ENCODE measurements at places on chromosomes 5 and 9. TPM values are rescaled to one million over a fixed set of nuclear protein-coding genes. Genes with fewer than 3 reads are reported as not detected.

The ZCCHC10 gene
- 7.8 TPM for total RNA-seq

The CAPSL gene
- total RNA-seq, result not detected

The DRD1 gene
- 0.18 TPM for total RNA-seq

The NEUROG1 gene
- not detected for total RNA-seq

The FAM78A gene
- total RNA-seq, result 0.25 TPM

The BARX1 gene
- 0.09 TPM for total RNA-seq

The IL17B gene
- total RNA-seq, result not detected

The ADCY2 gene
- under 0.01 TPM for total RNA-seq

The RAB3C gene
- not detected for total RNA-seq

The PCDHA4 gene
- total RNA-seq, result 1.1 TPM

The HRCT1 gene
- total RNA-seq, result 0.81 TPM

The ATP10B gene
- total RNA-seq, result not detected

The PCDHGA11 gene
- total RNA-seq, result 17.8 TPM

The C5orf15 gene
- 31.1 TPM for total RNA-seq

- DNase-seq, result no peak
Measured at GRCh38 chr5:84059672-84060071, 325.0 kb downstream of the EDIL3 start.

- DNase-seq, result no peak
Measured at GRCh38 chr9:106657926-106658325, 205.0 kb upstream of the ZNF462 start.

GRCh38 chr9:36448017-36448416, 47.9 kb upstream of the RNF38 start:
- no peak for DNase-seq

GRCh38 chr9:124743686-124744348, 27.3 kb downstream of the NR6A1 start:
- no peak for DNase-seq

DNA sequence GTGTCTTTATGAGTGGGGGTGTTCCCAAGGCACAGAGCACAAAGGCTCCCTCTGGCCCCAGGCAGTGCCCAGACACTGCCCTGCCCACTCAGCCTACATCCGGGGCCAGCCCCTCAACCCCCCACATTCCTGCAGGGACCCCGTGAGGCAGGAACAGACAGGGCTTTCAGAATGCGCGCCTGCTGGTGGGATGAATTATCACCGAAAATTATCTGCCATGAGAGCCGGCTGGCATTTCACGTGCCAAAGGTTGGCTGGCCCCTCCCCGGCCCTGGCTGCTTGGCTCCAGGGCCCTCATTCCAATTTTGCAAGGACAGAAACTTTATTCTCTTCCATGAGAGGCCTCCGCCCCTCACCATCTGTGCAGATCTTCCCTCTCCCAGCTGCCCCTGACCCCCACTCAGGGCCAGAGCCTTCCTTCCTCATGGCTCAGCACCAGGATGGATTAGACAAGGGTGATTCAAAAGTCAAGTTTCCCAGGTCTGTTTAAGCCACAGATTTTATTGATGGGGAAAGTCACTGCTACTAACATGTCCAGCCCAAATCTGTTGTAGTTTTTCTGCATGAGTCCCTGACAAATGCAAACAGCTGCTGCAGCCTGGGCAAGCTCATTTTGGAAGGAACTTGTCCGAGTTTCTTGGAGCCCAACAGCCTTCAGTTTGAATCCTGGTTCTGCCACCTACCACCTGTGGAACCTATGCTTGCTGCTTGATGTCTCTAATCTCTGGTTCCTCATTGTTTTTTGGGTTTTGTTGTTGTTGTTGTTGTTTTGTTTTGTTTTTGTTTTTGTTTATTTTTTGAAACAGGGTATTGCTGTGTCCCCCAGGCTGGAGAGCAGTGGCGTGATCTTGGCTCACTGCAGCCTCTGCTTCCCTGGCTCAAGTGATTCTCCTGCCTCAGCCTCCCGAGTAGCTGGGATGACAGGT, 32.3 kb upstream of the WDR38 start:
- no peak for DNase-seq

DNA sequence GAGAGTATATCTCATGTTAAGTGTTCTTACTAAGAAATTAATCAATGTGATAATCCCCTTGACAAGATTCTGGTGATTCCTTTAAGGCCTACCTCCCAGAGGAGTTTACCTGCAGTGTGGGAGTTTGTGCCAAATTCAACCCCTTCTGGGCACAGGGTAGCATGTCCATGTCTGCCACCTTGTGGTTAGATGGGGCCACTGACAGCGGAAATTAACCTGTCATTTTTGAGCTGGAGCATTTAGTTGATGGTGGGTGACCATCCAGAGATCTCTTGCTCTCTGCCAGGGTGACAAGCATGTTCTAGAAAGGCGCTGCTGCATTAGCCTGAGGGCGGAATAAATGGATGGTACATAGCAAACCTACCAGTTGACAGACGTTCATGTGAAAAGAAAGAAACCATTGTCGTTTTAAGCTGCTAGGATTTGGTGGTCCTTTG, 132.2 kb downstream of the FBXO4 start:
- DNase-seq, result peak; percentile 51

DNA sequence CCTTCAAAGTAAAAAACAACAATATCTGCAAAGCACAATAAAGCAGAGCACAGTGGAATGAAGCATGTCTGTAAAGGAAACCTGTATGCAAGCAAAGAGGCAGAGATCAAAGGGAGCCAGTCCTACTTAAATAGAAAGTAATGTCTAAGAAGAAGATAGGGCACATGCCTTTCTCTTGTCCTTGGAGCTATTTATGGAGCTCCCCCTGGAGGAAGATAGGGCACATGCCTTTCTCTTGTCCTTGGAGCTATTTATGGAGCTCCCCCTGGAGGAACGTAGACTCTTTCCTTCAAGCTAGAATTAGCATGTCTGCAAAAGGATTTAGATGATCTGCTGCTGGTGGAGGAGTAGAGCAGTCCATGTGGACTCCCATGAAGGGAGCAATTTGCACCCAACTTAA, 168.1 kb upstream of the RASEF start:
- peak; percentile 54 for DNase-seq

DNA sequence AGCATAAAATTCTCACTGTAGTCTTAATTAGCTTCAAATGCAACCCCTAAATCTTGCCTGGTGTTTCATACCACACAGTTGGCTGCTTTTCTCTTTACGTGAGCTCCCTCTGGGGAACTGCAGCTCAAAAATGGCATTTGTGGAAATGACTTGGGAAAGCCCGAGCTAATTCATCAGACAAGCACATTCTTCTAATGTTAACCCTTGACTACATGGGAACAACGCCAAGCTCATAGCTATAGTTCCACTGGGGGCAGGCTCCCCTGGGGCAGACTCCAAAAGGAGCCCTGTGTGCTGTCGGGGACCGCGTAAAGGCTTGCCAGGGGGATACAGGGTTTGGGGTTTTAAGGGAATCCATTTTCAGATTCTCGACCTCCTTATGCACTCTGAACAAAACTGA, 301.4 kb upstream of the DAP start:
- DNase-seq, result no peak

GRCh38 chr5:171614971-171615653, 170.5 kb upstream of the SMIM23 start:
- DNase-seq, result no peak

GRCh38 chr9:91805031-91805430, 145.0 kb downstream of the ROR2 start:
- DNase-seq, result no peak

DNA sequence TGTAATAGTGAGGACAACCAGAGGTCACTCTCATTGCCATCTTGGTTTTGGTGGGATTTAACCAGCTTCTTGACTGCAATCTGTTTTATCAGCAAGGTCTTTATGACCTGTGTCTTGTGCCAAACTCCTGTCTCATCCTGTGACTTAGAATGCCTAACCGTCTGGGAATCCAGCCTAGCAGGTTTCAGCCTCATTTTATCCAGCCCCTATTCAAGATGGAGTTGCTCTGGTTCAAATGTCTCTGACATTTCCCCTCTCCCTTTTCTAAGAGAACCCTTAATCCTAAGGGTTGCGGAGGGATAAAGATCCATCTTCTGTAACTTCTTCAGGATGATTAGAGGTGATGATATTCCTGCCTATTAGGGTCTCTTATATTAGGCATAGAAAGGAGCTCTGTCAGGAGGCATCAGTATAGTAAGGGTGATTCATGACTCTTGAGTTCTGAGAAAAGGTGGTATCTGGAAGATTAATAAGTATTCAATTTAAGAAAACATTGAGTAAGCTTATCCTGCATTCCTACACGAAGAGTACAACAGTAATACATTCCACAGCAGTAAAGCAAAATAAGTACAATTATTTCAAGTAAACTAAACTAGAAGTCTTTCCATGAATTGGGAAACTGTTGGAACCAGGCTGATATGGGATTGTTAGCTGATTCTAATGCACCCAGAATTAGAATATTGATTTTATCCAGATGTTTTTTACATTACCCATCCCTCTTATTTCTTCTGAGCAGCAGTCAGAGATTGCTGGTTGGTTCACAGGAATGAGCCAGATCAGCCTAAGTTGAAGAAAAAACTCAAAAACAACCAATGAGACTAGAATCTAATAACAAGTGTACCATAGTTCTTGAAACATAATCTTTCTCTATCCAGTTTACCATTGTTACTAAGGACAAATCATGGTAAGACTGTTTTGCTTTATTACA, 39.9 kb downstream of the SHC3 start:
- DNase-seq, result peak; percentile 88

GRCh38 chr5:95931079-95931833, 30.4 kb downstream of the ELL2 start:
- DNase-seq, result no peak

- DNase-seq, result no peak
Measured at GRCh38 chr5:88049156-88049555, 219.5 kb downstream of the TMEM161B start.

DNA sequence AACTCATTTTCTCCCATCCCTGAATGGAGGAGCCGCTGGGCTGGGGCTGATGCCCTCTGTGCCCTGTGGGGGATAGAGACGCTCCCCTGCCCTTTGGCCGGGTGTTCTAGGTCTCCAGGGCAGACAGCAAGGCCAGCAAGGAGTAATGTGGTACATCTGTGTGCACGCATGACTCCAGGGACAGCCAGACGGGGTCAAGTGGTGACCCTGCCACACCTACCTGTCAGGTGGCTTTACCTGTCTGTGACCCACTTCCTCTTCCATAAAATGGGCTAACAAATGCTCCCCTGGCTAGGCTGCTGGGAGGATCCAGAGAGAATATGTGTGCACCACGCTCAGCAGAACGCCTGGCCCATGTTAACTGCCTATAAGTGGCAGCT, 35.4 kb upstream of the BARHL1 start:
- DNase-seq, result no peak

DNA sequence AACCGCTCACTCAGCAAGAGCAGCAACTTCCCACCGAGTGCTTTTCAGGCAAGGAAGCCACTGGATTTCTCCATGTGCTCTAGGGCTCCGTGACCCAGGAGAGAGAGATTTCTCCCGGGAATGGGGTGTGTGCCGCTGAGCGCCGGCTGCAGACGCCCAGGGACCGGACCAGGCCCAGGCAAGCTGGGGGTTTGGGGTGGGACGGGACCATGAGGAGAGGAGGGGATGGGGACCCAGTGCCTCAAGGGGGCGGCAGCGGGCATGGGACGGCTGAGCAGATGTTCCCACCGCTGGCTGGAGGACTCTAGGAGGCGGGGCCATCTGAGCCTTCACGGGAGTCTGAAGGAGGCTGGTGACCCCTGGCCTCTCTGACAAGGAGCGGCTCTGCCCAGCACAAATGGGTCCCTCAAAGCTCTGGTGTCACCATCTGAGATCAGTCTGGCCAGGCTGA, 8.5 kb downstream of the LCN9 start:
- DNase-seq, result no peak

- DNase-seq, result no peak
Measured at GRCh38 chr5:181134259-181134658, 3.3 kb upstream of the OR2V1 start.

- no peak for DNase-seq
Measured at GRCh38 chr9:134329886-134330285, 3.6 kb downstream of the RXRA start.

DNA sequence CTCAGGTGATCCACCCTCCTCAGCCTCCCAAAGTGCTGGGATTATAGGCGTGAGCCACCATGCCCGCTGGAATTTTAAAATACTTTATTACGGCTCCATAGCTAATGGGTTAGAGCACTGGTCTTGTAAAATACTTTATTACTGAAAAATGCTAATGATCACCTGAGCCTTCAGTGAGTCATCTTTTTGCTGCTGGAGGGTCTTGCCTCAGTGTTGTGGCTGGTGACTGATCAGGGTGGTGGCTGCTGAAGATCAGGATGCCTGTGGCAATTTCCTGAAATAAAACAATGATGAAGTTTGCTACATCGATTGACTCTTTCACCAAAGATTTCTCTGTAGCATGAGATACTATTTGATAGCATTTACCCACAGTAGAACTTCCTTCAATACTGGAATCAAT, 26.0 kb upstream of the GNE start:
- DNase-seq, result no peak

GRCh38 chr9:125463926-125464325, 202.3 kb downstream of the GAPVD1 start:
- DNase-seq, result no peak

DNA sequence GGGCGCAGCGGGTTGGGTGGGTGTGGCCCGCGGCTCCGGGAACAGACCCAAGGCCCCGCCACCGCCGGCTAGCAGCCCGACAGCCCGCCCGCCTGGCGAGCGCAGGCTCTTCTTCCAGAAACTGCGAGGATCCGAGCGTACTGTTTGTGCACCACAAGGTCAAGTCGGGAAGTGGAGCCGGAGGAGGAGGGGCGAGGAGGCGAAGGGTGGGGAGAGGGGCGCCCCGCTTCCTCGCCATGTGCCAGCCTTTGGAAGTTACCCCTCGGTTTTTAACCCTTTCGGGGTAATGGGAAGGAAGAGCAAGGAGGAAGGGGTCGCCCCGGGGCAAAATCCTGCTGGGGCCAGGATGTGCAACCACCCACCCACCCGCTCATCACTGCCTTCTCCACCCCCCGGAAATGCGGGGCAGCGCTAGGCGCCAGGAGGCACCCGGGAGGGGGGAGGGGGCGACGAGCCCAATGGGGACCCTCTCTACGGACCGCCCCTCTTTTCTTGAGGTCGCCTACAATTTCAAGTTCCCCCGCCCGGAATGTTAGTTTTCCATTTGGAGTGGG, 1.1 kb upstream of the JADE2 start:
- DNase-seq, result peak; percentile 79

DNA sequence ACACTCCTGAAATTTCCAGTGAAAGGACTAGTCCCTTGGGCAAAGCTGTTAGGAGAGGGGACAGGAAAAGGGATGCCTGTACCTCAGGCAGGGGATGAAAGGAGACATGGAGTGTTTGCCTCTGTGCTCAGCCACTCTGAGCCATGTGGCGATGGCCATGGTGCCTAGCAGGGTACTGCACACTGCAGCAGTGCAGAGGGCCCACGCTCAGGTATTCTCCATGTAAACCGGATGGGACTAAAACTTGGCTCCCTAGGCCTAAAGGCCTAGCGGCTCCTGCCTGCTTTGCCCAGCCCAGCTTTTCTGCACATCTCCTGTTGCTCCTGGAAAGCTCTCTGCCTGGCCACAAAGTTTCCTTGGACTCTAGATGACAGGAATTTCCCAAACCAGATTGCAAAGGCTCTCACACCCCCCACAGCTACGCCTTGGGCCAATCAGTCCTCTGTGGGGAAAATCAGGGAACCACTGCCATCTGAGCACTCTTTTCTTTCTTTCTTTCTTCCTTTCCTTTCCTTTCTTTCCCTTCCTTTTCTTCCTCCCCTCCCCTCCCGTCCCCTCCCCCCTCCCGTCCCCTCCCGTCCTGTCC, 44.3 kb downstream of the HABP4 start:
- DNase-seq, result no peak
